ENCODE measurements at places on chromosomes 7 and 10.

DNA sequence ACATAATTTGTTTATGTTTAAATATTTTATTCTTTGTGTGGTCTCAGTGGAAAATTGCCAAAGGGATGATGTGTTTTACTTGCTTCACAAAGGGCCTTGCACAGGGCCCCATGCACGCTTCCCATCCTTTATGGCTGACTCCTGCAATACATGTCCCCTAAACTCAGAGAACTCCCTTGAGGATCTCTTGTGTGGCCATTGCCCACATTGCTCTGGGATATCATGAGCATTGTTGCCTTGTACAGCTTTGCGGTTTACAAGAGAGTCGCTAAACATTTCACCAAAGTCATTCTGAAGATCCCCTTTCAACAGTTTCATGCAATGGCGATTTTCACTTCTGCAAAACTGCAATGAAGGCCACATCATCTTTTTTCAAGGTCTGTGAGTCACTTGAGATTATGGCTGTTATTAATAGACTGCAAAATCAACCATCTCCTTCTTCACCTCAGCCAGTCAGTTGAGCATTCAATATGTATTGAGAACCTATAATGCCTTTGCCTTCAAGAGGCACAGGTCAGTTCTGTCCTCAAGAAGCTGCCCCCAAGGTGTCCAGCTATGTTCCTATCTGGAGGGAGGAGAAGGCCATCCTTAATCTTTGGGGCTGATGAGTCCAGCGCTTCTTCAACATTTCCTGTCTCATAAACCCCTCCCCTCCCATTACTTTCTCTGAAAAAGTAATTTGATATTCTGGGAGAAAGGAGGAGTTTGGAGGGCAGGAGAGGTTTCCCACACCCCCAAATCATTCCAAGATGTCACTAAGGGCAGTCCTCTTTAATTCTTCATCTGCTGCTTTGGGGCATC, 108.1 kb downstream of the CCDC71L start:
- no peak for DNase-seq

DNA sequence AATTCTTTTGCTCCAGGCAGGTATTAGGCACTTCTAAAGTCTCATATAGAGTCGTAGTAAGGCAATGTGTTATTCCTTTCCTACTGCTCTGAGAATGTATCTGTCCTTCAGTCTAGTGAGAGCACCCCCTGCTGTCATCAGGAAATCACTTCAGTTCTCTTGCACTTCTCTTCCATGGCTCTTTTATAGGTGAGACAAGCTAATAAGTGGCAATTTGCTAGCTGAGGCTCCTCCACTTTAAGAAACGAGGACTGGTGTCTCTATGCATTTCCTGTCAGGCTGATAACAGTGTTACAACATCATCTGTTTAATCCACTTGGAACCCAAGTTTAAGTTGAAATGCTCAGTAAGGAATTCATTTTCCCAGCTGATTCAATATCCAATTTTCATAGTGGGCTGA, 350.6 kb downstream of the TFEC start:
- no peak for DNase-seq

GRCh38 chr10:130230036-130230435, 93.8 kb downstream of the GLRX3 start:
- DNase-seq, result no peak

DNA sequence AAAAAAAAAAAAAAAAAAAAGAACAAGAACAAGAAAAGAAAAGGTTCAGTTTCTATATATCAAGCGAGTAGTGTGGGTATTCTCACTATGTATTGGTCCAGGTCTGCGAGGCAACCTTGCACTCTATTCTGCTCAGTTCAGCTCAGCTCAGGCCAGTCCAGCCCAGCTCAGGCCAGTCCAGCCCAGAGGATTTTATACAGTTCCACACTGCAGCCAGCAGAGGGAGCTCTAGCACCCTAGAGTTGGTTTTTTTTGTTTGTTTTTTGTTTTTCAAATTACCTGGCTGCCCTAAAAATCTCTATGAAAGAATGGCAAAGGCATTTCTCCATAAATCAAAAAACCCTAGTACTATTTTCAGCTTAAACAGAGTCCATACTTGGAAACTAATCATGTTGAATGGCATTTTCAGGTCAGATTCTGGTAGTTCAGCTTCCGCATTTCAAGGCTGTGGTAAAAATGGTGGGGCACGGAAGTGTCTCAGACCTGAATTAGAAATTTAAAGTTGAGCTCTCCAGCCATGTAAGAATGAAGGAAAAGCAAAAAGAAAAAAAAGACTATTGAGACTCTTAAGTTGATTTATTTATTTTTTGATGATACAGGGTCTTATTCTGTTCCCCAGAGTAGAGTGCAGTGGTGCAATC, 55.2 kb upstream of the GSDME start:
- DNase-seq, result no peak

DNA sequence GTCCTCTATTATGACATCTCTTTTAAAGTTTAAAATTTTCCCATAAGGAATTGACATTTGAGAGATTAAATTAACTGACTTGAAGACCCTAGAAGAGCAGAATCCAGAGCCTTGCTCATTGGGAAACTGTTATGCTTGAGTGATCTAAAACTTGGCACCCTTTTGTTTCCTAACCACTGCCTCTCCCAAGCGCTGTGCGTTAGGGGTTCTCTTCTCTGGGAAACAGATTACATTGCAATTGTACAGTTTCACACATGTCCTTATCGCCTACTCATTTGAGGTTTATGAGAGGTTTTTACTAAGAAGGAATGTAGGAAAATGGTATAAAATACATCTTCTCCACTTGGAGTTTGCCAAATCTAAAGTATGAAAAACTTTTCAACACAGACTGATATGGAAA, 126.8 kb upstream of the AMPH start:
- DNase-seq, result no peak

GRCh38 chr10:47323636-47324296, 1.5 kb downstream of the GDF2 start:
- no peak for DNase-seq

GRCh38 chr10:19195698-19196097, 147.1 kb downstream of the MALRD1 start:
- no peak for DNase-seq

DNA sequence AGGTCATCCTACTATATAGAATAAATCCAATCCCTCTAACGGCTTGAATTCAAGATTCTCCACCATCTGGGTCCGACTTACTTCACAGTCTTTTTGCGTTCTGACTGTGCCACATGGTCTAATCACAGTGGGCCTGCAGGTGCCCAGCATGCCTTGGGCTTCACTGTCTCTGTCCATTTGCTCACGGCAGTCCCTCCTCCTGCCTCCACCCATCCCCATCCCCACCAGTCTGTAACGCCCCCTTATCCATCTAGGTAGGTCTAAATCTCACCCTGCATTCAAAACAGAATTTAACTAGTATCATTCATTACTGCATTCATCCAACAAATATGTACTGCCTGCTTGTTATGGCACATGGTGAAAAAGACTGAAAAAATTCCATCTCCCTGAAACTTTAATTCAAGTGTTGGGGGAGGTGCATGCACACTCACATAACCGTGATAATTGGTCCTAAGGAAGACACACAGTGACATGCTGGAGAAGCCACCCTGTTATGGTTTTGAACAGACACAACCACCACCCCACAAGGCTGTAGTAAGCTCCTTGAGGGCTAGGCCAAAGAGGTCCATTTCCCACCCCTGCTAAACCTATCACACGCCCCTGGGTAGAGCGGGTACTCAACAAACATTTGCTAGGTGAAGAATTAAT, 24.2 kb downstream of the SORBS1 start:
- no peak for DNase-seq

GRCh38 chr7:20825555-20825954, 38.9 kb upstream of the SP8 start:
- no peak for DNase-seq

DNA sequence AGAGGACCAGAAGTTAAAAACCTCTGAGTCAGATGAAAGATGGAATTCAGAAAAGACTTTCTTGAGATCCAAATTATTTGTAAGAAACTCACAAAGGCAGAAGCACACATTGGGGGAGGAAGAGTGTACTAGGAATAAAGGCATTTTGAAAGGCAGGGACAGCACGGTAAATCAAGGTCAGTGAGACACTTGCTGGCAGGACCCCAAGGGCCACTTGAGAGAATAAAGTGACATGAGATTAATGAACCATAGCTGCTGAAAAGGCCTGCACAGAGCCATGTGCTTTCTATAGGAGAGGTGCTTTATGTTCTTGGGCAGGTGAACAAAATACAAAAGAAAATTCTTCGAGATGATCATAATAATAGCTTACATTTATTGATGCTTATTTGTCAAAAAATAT, 929.9 kb upstream of the MBL2 start:
- no peak for DNase-seq

Measured in esophagus squamous epithelium (tissue), 5 donors.